Activated CD4-positive, CD25-positive, alpha-beta regulatory T cell (primary cell): ENCODE measurements at places on chromosomes 1 and 21.

GRCh38 chr1:215526147-215526845 is 40.8 kb upstream of the KCTD3 start:
- DNase-seq: no peak

DNA sequence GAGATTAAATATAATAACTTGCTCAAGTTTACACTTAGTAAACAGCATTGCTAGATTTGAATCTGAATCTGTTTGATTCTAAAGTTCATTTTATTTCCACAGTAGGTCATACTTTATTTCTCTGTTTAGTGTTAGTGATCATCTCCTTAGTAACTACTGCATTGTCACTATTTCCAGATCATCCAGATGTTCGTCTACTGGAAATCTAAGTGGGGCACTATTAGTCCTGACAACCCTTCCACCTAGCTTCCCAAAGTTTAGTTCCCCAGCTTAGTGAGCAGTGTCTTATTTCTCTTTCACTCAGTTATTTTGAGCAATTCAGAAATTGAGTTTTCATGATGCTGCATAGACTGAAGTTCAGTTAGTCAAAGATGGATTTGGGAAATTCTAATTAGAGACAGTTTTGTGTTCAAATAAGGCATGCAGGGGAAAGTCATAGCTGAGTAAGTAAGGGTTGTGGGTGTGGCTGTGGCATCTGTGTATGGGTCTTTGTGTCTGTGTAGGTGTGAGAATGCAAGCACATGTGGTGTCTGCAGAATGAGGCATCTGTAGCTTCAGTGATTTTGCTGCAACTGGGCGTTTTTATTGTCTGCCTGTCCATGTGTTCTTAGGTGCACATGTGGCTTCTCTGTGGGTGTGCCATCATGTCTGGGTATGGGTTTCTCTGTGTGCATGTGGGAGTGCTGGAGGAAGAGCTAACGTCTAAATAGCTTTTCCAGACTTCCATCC is 107.3 kb downstream of the NTMT2 start:
- DNase-seq: no peak

DNA sequence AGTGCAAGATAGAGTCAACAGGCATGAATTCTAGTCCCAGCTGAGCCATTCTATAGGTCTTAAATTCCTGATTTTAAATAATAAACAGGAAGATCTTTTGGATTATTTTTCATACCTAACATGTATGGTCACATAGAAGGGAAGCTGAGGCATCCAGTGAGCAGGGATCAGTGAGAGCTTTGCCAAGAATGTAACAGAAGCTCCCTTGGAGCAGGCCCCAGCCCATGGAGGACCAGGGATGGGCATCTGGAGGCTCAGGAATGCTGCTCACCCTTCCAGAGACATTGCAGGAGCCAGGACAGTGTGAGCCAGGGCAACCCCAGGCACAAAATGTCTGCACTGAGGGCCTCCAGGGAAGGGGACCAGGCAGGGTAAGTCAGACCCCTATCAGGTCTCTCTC is 54.4 kb upstream of the KCND3 start:
- no peak for DNase-seq

DNA sequence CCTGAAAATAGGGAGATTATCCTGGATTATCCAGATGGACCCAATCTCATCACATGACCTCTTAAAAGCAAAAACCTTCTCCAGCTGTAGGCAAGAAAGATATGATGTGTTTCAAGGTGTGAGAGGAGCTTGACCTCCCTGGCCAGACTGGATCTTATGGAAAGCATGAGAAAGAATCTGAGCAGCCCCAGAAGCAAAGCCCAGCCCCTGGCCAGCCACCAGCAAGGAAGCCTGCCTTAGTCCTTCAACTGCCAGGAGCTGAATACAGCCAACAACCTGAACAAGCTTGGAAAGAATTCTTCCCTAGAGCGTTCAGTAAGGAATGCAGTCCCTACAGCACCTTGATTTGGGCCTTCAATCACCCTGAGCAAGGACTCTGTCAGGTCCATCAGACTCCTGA is 375.0 kb upstream of the CHRM3 start:
- no peak for DNase-seq

DNA sequence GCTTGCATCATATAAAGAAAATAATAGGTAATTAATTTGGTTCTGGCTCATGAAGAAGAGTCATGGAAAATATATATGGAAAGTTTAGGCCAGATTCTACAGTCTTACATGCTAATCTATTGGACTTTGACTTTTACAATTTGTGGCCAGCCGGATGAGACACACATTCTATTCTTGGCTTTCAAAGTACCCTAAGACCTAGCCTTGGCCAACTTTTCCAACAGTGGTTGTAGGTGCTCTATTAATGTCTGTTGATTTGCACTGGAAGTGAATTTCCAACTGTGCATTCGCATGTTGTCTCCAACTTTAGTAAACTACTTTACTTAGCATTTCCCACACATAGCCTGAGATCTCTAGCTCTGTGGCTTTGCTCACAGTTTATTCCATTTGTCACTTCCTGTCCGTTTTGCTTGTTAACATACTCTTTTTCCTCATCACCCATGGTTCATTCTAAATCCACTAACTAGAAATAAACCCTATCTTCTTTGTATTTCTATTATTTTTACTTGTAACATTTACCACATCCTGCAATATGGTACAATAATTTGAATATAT is 644.0 kb downstream of the PTPRC start:
- DNase-seq: no peak

DNA sequence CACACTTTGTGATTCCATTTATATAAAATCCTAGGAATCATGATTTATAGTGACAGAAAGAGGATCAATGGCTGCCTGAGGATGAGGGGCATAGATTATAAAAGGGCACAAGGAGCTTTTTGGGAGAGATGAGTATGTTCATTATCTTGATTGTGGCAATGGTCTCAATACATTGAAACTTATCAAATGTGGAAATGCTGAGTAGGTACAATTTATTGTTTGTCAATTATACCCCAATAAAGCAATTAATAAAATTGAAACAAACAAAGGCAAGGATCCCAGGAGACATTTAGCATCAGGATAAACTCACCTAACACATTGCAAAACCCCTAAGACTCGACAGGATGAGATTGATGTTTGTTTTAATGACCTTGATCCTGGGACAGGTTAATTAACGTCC is 153.1 kb upstream of the KLHDC7A start:
- no peak for DNase-seq

GRCh38 chr1:201015551-201016091 is 7.9 kb downstream of the KIF21B start:
- no peak for DNase-seq

DNA sequence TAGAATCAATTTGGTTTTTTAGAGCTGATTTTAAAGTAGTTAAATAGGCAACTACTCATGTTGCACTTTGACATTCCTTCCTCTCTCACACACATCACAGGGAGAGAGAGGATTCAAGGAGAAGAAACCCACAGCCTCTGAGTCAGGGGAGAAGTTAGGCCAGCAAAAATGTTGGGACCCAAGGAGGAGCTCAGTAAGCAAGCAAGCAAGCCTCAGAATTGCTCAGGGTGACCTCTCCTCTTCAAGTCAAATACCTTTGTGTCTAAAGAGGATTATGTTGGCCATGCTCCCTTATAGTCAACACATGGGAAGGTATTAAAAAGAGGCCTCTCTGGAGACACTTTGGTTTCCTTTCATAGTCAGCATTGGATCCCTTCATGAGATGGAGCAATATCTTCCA is 80.5 kb upstream of the WARS2 start:
- DNase-seq: no peak

GRCh38 chr1:222843469-222844410 is 28.9 kb downstream of the DISP1 start:
- DNase-seq: no peak

DNA sequence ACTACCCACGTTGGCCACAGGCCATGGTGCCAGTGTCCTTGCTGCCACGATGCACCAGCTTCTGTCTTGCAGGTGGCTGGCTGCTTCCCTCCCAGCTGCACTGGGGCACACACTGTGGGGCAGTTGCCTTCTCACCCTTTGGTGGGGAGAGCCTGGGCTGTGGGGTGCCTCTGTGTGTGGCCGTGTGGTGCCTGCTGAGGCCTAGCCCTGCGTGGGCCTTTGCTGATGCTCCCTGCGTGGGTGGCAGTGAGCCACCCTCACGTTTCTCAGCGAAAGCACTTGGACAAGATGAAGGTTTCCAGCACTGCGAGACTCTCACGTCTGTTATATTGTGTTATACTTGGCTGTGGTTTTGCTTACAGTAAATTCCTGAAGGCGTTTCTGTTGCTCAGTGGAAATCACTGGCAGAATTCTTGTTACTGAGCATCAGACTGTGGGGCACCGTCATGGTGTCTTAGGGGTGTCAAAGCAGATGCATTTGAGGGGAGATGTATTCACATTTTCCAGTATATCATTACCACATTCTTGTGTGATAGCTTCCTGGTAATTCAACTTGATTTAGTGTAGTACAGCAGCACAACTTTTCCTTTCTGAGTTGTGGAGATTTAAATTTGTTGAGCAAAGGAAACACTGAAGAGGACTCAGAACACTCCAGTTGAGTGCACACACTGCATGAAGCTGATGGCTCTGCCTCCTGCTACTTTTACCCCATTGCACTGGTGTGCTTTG is 124.7 kb downstream of the PCBP3 start:
- no peak for DNase-seq

- no peak for DNase-seq
Observed at GRCh38 chr1:6554907-6555778, at the start of gene TAS1R1. TAS1R1 (plus strand) TSS chr1:6555307; CDS start chr1:6555374, 67 bp downstream.

DNA sequence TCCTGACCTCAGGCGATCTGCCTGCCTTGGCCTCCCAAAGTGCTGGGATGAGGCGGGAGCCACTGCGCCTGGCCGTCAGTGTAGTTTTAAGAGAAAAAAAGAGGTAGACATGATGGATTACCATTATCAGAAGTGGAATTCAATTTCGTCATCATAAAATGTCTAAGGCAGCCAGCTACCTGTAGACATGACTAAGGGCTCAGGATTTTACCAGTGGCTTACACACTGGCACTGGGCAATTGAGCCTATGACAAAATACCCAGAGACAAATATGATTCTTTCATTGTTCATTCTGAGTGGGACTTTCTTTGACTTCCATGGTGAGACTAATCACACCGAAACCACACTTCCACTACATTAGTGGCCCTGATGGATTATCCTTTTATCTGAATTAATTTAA is 181.5 kb downstream of the GABPA start:
- DNase-seq: no peak

- DNase-seq: no peak
Observed at GRCh38 chr1:204287466-204287891, 72.2 kb downstream of the PLEKHA6 start.

GRCh38 chr1:62070384-62071011 is 124.2 kb upstream of the L1TD1 start:
- no peak for DNase-seq

GRCh38 chr21:41627428-41627827 is 119.5 kb upstream of the TMPRSS2 start:
- DNase-seq: no peak

DNA sequence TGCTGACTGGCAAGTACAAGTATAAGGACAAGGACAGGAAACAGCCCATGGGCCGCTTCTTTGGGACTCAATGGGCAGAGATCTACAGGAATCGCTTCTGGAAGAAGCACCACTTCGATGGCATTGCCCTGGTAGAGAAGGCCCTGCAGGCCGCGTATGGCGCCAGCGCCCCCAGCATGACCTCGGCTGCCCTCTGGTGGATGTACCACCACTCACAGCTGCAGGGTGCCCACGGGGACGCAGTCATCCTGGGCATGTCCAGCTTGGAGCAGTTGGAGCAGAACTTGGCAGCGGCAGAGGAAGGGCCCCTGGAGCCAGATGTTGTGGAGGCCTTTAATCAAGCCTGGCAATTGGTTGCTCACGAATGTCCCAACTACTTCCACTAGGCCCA is 32.0 kb downstream of the SLC16A1 start:
- DNase-seq: no peak

- DNase-seq: no peak
Observed at GRCh38 chr1:29119121-29119929, 4.4 kb downstream of the TMEM200B start.

DNA sequence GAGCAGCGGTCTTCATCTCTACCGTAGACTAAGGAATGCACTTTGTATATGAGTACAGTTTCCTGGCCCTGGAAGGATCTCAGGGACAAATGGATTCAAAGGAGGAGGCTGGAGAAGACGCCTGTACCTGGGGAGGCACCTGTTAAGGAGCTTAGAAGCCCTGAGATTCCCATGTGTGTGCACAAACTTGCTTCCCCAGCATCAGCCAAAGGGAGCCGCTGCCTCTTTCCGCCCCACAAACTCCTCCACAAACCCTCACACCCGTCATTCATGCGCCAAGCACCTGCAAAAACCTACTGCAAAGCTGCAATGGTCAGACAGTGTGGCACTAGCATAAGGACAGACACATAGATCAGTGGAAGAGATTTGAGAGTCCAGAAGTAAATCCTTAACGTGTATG is 54.5 kb downstream of the RRAGC start:
- no peak for DNase-seq

- DNase-seq: no peak
Observed at GRCh38 chr1:194233069-194233468, 1046.7 kb upstream of the B3GALT2 start.

- DNase-seq: no peak
Observed at GRCh38 chr1:15256584-15256983, 9.6 kb downstream of the FHAD1 start.

DNA sequence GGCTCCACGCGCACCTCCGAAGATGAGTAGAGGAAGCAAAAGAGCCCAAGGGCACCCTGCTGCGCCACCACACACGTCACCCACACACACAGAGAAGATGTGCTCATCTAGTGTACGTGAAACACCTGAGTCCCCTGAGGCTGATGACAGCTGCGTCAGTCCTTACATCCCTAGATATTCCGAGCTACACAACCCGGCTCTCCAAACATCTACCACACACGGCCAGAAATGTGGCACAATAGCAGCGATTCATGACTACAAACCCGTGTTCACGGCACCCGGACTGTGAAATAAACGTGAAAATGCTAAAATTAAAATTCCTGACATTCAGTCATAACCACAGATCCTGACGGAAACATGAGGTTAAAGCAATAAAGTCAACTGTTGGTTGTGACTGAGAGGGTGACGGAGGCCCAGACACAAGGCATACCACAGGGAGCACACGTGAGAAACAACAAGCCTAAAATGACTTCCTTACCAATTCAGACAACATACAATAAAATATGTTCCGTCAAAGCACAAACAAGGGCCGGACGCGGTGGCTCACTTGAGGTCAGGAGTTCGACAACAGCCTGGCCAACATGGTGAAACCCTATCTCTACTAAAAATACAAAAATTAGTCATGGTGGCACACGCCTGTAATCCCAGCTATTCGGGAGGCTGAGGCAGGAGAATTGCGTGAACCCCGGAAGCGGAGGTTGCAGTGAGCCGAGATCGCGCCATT is 7.3 kb downstream of the SSU72 start:
- no peak for DNase-seq

GRCh38 chr21:43758111-43758641 is 17.9 kb downstream of the CSTB start:
- no peak for DNase-seq
